Activated naive CD4-positive, alpha-beta T cell treated with anti-CD3 and anti-CD28 coated beads for 36 hours (primary cell): ENCODE measurements at places on chromosomes 11 and 22. TPM values are rescaled to one million over a fixed set of nuclear protein-coding genes. Genes with fewer than 3 reads are reported as not detected.

Gene OR4S1
- not detected for total RNA-seq

Gene OR8A1
- total RNA-seq = not detected

Gene RAB6A
- total RNA-seq = 41.2 TPM

Gene GRAP2
- 25.5 TPM for total RNA-seq

Gene MS4A15
- total RNA-seq = not detected

Gene KDM4E
- not detected for total RNA-seq

Gene CYP2D6
- 1.4 TPM for total RNA-seq

Gene ANGPTL5
- total RNA-seq = not detected

Gene TEX12
- total RNA-seq = not detected

Gene TMPRSS4
- total RNA-seq = not detected

Gene TMPRSS13
- 0.15 TPM for total RNA-seq

Gene SOX10
- not detected for total RNA-seq

Gene IRAG1
- total RNA-seq = not detected

Gene RIC8A
- total RNA-seq = 74.9 TPM

Gene GLYAT
- total RNA-seq = not detected

Gene MOV10L1
- total RNA-seq = not detected

Gene OR52E8
- not detected for total RNA-seq

Gene RIMBP3C
- total RNA-seq = not detected

Gene BTBD18
- total RNA-seq = not detected

Gene DMC1
- total RNA-seq = 13.0 TPM

Gene RASSF10
- not detected for total RNA-seq

Gene POU2AF2
- not detected for total RNA-seq

Gene MN1
- 0.12 TPM for total RNA-seq

Gene MS4A12
- total RNA-seq = not detected

Gene CCDC116
- total RNA-seq = 0.19 TPM

Gene MIAT
- total RNA-seq = 51.9 TPM

Gene TMEM25
- total RNA-seq = 13.3 TPM

Gene ARHGAP8
- total RNA-seq = 2.7 TPM

Gene C11orf16
- total RNA-seq = not detected

Gene C1QTNF4
- not detected for total RNA-seq

Gene OR10V1
- total RNA-seq = not detected

Gene NRIP3
- total RNA-seq = 3.0 TPM

Gene ARRB1
- total RNA-seq = 16.6 TPM
